Suppressor macrophage treated with lipopolysaccharide for 1 hour (primary cell): ENCODE measurements at places on chromosomes 1 and 21.

- DNase-seq = no peak
These were observed 58.4 kb downstream of the S1PR1 start for GRCh38 chr1:101295209-101295608.

- peak; percentile 59 for DNase-seq
These were observed 1.4 kb downstream of the S100A12 start for GRCh38 chr1:153374071-153374470.

DNA sequence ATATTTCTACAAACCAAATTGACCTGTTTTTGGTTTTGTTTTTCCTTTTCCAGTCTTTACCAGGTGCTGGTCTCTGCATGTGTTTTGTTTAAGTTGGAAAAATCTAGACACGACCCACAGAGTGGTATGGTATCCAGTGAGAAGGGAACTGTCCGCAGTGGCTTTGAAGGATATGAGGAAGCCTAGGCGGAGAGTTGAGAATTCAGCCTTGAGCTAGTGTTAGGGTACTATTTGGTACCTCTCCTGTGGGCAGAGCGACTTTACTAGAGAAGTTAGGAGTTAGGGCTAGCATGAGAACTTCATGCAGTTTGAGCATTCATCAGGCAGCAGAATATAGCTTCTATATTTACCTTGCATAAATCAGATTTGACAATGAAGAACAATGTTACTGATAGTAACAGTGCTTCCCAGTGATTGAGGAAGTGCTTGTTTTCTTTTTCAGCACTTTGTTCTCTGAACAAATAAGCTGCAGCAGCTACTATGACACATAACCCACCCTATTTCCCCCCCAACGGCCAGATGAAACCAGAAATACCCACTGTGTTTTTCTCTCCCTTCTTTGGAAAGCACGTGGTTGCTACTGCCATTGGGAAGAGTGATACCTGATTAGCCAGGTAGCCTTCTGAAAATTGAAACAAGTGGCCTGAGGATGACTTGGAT is 19.0 kb downstream of the MRPS6 start:
- no peak for DNase-seq

GRCh38 chr21:30257773-30258172 is 25.0 kb downstream of the KRTAP24-1 start:
- no peak for DNase-seq

- no peak for DNase-seq
These were observed 55.7 kb downstream of the XCL2 start for GRCh38 chr1:168488138-168488537.

- DNase-seq = no peak
These were observed 87.8 kb upstream of the MAP1LC3C start for GRCh38 chr1:242086706-242087105.

DNA sequence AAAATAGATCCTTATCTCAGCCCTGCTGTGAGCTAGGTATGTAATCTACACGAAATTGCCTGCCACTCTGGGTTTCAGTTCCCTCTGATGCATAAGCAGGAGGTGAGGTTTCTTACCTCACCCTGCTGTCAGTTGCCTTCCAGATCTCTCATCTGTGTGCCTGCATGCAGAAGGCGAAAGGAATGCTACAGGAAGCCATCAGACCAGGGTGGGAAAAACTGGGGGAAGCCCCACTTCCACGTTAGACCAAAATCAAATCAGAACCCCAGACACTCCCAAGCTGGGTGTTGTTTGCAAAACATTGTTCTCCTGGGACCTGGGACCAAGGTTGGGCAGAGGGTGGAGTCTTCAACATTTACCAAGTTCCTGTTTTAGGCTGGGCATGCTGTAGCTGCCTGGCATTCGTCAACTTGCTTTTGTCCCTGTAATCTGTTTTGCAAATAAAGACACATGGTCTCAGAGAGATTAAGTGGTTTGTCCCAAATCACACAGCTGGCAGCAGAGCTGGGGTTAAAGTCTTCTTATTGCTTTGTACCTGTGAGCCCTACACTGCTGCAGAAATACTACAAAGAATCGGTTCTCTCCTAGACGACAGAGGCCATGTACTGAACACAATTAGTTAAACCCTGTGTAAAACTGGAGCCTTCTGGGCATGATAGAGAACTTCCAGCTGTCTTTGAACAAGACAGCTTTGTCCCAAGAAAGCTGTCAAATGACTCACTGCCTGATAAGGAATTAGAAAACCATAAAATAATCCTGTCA is 389.7 kb upstream of the RUNX1 start:
- peak; percentile 21 for DNase-seq

DNA sequence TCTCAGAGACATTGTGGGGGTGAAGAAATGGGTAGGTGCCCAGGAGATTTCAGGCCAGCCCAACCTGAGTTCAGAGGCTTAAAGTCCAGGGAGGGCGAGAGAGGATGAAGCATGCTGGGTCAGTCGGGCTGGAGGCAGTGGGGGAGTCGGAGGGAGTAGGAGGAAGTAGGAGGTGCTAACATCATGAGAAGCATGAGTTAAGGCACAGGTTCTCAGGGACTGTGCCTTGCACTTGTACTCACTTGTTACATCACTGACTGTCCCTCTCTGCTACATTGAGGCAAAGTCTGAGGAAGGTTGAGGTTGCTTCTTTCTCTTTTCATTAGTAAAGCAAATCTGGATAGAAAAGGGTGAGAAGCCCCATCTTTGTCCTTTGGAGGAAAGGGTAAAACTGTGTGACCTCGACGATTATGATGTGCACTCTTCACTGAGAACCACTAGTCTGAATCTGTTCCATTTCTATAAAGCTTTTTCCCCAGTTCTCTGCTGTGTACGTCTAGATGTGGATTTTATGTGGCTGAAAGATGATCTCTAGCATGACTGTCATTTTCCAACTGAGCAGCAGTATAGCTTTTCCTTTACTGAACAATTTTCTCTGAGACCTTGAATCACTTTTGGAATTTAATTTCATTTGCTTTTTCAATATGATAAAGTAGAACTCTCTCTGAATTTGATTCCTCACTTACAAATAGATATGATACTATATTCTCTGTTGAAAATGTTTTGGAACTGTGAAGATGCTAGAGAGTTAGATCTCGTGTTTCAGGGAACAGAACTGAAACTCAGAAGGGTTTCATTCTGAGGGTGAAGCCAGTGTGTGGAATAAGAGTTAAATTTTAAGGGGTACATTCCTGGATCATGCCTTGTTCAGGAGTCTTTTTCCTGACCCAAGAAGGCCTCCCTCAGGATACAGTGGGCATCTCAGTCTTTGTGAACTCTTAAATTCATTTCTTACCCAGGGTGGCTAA is 94.6 kb downstream of the FGGY start:
- peak; percentile 30 for DNase-seq

GRCh38 chr1:88284066-88284465 is 400.0 kb upstream of the PKN2 start:
- no peak for DNase-seq

- no peak for DNase-seq
These were observed 313.5 kb downstream of the SMYD3 start for GRCh38 chr1:246193537-246193936.

- no peak for DNase-seq
These were observed 27.3 kb downstream of the OPTC start for GRCh38 chr1:203521074-203521794.

- no peak for DNase-seq
These were observed 1107.1 kb upstream of the TMPRSS15 start for GRCh38 chr21:19510653-19511052.

DNA sequence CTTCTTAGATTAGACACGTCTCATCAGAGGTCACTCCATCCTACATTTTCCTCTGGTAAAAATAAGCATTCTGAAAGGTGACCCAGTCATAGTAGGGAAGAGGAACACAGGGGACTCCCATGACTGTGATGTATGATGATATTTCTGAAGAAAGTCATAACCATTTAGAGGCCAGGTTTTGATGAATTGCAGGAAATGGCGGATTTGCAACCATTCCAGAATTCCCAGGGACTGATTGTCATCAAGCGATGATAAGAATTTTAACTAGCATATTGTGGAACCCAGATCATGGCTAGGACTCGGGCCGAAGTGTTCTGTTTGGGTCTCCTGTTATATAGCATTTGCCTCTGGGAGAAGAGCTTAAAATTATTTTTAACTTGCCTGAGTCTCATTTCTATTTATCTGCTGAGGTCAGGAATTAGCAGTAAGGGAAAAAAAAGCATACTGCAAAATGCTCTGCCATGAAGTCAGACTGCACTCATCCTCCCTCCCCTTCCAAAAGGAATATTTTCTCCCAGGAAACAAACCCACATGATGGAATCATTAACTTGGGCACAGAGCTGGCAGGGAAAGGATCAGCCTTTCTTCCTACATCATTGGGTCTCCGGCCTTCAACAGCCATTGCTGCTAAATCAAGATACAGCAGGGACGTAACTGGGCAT is 286.7 kb downstream of the HLX start:
- no peak for DNase-seq

GRCh38 chr1:158024737-158025136 is 31.3 kb downstream of the KIRREL1 start:
- DNase-seq = no peak

DNA sequence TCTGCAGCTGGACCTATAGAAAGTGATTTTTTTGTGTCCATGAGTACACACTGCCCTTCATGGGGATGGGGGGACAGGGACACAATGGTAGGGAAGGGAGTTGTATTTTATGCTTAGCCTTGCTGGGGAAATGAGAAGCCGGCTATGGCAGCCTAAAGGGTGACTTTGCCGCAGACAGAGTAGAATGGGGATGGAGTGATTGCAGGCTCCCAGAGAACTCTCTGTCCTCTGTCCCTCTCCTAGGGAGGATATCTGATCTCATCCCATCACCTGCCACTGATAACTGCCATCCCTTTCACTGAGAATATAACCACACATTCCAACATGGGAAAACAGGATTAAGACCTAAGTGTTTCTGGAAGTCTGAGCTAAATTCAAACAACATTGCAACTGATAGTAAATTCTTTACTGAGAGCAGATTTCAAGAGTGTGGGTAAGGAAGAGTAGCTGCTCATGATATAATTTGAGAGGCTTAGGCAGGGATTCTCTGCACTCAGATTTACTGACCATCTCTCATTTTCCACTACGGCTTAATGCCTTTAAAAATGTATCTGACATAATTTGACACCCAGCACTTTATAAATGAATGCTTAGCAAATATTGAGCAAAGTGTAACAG is 13.9 kb downstream of the SH2D1B start:
- DNase-seq = no peak

- no peak for DNase-seq
These were observed 25.5 kb downstream of the VANGL2 start for GRCh38 chr1:160425847-160426246.

DNA sequence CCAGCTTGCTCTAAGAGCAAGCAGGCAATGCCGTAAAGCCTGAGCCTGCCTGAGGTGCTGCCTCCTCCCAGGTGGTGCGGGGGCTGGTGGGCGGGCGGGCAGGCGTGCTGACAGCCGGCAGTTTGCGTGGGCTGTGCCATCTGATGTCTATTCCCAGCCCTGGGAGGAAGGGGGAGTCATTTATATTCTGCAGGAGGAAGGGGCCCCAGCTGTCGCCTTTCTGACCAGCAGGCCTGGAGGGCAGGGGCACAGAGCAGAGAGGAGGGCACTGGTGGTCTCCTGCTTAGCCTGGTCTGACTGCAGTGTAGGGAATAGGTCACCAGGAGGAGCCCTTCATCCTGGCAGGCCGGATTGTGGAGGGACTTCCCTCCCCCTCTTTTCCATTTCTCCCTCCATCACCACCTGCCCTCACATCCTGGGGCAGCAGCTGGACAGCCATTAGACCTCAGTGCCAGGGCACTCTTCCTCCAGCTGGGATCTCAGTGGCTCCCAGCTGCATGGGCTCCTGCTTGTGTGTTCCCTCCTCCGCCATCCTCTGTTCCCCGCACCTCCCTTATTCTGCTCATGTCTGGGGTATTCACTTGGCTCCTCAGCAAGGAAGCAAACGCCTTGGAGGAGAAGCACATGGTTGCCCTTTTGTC is 4.4 kb downstream of the CYB561D1 start:
- peak; percentile 40 for DNase-seq

DNA sequence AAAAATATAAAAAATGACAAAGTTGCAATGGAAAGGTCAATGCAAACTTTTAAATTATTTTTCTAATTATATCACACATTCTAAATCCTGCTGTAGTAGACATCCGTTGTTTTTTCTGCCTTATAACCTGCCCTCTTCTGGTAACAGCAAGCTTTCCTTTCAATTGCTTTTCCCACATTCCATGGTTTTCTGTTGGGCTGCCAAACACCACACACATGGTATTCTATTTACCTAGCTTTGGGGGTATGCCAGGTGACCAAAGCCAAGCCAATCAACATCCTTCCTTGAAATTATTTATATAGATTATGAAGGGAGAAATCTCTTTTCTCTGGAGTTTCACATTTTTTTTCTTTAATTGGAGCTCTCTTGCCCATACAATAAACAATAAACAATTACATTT is 3.4 kb upstream of the LAMC1 start:
- DNase-seq = no peak
